Bladder microvascular endothelial cell (primary cell): ENCODE measurements at places on chromosomes 12 and 14. TPM values are rescaled to one million over a fixed set of nuclear protein-coding genes. Genes with fewer than 3 reads are reported as not detected.

LGMN gene
- 51.0 and 75.7 TPM in 2 replicates for total RNA-seq

PRIM1 gene
- 6.8 and 7.8 TPM in 2 replicates for total RNA-seq

NR4A1 gene
- total RNA-seq: 0.49 and 0.94 TPM in 2 replicates

CRIP2 gene
- 195 and 200 TPM in 2 replicates for total RNA-seq

FBXO21 gene
- 109 and 184 TPM in 2 replicates for total RNA-seq
